Peyer's patch (tissue), 4 donors: ENCODE measurements at places on chromosomes 4 and X. TPM values are rescaled to one million over a fixed set of nuclear protein-coding genes. Genes with fewer than 3 reads are reported as not detected.

Gene C4orf51
- not detected for total RNA-seq

Gene ANKRD50
- 16.1 TPM for total RNA-seq

Gene EDNRA
- total RNA-seq = 7.4 TPM

Gene BBS7
- 9.8 TPM for total RNA-seq

Gene SHOX
- not detected for total RNA-seq

Gene AKAP4
- not detected for total RNA-seq

Gene TLR2
- total RNA-seq = 6.6 TPM

Gene ZGRF1
- total RNA-seq = 7.7 TPM

Gene LRRC66
- 29.1 TPM for total RNA-seq

Gene EPGN
- total RNA-seq = not detected

Gene STBD1
- not detected for total RNA-seq

Gene UGT2B11
- total RNA-seq = not detected

Gene TMEM31
- total RNA-seq = not detected

Gene SLC26A1
- total RNA-seq = 35.7 TPM

Gene TAF1
- 47.8 TPM for total RNA-seq

Gene CENPI
- total RNA-seq = 2.5 TPM
